ENCODE measurements at places on chromosomes 5 and 9.

- DNase-seq, result no peak
Observed at GRCh38 chr9:110641293-110641692, 27.3 kb upstream of the MUSK start.

GRCh38 chr5:103915081-103915480 lies 352.5 kb upstream of the NUDT12 start:
- DNase-seq, result no peak

DNA sequence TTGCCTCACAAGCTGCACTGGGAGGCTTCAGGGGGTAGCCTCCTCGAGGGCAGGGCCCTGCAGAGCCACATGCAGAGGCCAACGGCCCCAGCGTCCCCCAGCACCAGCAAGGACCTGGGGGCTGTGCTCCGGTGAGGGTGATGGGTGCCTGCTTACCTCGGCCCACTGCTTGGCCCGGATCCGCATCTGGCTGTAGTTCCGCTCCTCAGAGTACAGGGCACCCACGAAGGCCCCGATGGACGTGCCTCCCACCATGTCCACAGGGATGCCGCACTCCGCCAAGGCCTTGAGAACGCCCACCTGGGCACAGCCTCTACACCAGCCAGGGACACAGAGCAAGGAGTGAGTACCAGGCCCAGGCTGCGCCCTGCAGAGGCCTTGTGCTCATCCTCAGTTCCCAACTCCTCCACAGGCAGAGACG lies 8.0 kb upstream of the NSMF start:
- DNase-seq, result no peak

- no peak for DNase-seq
Observed at GRCh38 chr5:154346427-154346826, 99.4 kb upstream of the SAP30L start.

GRCh38 chr5:176359658-176360057 lies 1.9 kb downstream of the KIAA1191 start:
- no peak for DNase-seq

- DNase-seq, result no peak
Observed at GRCh38 chr9:96461336-96461735, 11.4 kb downstream of the HABP4 start.

DNA sequence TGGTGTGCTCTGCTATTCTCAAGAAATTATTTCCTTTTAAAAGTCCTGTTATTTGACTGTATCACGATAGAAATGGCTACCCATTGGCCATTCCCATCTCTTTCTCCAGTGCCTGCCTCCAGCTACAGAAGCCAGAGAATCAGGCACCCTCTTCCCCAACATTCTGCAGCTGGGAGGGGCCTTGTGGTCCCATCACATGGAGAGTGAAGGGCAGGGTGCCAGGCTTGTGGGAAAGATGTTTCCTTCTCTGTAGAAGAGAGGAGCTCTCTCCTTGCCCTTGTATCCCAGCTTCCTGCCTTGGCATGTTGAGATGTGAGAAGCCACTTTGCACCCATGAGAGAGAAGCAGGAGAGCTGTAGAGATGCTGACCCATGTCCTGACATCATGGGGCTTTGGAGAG lies 465.0 kb downstream of the MTRR start:
- no peak for DNase-seq

DNA sequence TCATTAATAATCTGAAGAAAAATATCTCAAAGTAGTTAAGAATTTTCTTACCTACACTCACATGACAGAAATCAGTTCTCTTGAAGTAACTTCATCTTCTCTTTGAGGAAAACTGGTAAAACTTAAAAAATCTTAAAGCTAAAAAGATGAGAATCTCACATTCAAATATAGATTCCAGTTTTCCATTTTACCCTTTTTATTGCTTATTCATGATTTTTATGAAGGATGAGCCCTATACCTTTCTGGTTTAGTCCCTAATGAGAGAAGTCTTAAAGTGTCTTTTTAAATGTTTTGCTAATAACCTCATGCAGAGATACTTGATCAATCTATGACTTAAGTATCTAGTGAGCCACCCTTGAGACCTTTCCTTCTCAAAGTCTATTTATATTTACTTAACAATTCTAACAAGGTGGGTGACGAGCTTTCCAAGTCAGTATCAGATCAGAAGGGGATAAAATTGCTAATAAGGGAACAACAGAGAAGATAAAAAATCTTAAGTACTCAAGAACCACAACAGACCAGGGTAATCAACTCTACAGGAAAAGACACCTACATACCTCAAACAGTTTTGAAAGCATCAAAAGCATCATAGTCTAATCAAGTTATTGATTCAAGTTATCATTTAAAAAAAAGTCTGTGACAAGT lies 2.6 kb downstream of the IARS1 start:
- DNase-seq, result no peak

DNA sequence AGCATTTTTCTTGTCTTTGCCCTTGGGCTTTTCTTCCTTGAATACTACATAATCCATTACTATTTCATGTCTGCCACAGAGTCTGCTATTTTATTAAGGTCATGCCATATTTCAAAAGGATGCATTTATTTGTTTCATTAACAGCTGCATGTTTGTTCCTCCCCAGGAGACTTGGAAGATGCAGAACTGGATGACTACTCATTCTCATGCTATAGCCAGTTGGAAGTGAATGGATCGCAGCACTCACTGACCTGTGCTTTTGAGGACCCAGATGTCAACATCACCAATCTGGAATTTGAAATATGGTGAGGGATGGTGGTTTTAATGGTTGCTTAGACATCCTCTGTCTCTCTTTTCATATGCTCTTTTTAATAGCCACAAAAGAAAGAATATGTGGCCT lies 4.0 kb downstream of the IL7R start:
- no peak for DNase-seq

DNA sequence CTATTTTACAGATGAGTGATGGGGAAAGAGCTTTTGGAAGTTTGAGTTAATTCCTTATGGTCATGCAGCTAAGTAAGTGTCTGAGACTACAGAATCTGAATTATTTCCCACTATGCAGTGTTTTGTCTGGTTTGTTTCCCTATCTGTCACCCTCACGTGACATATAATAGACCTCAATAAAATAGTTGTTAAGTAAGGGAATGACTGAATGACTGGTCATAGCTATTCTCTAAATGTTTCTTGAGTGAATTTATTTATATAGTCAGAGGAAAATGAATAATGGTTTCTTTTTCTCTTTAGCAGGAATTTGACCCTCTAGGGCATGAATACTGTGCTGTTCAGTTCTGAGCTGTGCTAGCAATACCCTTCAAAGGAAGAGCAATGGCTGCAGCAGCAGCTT lies 10.3 kb downstream of the TRIM32 start:
- DNase-seq, result no peak

GRCh38 chr5:39214912-39215709 lies 4.3 kb downstream of the FYB1 start:
- no peak for DNase-seq

GRCh38 chr9:122394265-122395125 lies 23.7 kb downstream of the PTGS1 start:
- peak; percentile 86 for DNase-seq

DNA sequence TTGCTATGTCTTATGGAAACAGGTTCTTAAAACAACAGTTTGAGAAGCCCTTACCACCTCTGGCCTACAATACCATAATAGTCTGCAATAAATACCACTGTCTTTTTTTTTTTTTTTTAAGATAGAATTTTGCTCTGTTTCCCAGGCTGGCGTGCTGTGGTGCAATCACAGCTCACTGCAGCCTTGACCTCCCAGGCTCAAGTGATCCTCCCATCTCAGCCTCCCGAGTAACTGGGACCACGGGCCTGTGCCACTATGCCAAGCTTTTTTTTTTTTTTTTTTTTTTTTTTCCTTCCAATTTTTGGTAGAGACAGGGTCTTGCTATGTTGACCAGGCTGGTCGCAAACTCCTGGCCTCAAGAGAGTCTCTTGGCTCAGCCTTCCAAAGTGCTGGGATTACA lies 37.0 kb downstream of the AFF4 start:
- no peak for DNase-seq

DNA sequence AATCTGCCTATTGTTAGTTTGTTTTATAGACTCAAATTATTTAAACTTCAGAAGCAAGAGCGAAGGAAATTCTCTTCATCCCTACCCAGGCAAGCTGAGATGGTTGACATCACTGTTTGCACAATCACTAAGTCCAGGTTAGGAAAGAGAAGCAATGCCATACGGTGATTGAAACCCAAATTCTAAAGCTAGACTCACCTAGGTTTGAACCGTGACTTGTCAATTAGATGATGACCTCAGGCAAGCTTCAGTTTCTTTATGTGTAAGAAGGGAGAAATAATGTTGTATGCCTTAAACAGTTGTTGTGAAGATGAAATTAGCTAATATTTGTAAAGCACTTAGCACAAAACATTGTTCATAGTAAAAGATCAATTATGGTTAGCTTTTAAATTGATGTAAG lies 96.5 kb upstream of the ANKRD55 start:
- DNase-seq, result no peak

DNA sequence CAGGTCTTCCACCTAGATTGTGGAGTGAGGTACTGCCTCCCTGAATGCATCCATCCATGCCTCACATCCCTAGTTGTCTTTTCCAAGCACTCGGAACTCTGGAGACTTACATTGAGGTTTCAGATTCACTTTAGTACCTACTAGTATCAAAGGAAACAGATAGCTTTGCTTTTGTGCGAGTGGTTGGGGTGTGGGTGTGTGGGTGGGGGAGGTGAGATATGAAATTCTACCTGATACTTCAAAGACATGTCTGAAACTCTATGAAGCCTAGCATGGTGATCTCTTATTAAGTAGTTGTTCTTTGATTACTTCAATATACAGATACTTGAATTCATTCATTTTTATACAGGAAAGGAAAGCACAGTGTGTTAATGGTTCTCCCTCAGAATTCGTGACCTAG lies 64.4 kb downstream of the MCCC2 start:
- no peak for DNase-seq

DNA sequence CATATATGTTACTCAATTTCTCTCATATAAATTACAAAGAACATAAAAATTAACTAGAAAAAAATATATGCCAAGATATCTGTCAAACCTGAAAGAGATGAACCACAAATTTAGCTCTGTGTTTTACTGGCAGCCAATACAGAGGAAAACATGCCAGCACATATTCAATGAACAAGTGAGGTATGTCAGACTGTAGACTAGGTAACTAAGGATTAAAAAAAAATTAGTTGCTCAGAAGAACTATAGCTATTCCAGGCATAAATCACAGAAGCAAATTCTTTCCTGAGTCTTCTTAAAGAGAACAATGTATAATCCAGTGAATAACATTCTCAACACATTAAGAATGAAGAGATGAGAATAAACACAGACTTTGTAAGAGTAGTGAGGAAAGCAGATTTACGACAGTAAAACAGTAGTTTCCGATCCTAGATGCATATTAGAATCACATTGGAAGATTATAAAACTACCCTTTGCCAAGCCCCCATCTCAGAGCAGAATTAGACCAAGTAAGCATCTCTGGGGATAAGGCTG lies 20.6 kb upstream of the CAAP1 start:
- DNase-seq, result no peak

DNA sequence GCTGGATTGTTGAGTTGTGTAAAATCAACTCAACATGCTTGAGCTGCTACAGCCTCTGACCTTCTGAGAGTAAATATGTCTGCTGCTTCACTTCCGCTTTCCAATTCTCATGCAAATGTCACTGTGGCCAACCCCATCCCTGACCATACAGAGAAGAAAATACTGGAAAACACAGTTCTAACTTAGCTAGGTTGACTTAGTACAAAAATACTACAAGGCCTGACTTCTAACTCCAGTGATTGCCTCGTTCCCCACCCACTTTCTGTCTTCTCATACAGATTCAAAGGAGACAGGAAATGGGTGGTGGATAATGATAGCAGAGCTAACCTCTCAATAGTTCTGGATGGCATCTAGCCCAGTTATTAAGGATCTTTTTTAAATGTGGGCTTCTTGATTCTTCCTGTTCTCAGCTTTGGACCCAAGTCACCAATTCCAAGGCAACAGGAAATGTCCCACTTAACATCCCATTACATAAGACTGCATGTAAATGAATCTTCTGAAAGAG lies 226.6 kb upstream of the SLC24A2 start:
- no peak for DNase-seq

GRCh38 chr5:1910861-1911772 lies 28.4 kb upstream of the IRX4 start:
- DNase-seq, result no peak

DNA sequence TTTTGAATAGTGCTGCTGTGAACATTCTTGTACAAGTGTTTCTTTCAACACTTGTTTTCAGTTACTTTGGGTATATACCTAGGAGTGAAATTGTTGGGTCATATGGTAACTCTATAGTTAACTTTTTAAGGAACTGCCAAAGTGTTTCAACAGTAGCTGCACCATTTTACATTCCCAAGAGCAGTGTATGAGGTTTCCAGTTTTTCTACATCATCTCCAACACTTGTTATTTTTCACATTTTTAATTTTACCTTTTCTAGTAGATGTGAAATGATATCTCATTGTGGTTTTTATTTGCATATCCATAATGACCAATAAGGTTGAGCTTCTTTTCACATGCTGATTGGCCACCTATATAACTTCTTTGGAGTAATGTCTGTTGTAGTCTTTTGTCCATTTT lies 40.0 kb upstream of the FOXE1 start:
- DNase-seq, result no peak

DNA sequence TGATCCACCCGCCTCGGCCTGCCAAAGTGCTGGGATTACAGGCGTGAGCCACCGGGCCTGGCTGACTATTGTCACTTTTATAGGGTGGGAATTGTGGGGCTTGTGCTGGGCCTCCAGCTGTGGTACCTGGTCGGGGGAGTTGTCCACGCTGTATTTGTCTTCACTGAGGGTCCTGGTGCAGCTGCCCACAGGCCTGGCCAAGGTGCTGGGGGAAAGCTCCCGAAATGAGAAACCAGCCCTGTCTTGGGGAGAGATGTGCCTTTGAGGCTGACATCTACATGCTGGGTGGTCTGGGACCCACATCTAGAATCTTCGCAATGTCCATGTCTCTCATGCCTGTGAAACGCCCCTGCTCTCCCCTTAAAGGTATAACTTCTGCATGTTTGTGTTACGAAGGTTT lies 2.6 kb downstream of the EXOC3 start:
- no peak for DNase-seq

GRCh38 chr9:85510830-85511504 lies 230.8 kb downstream of the AGTPBP1 start:
- DNase-seq, result no peak
